ENCODE measurements at places on chromosomes 13 and 19.

GRCh38 chr13:27551562-27551961, 68.8 kb downstream of the LNX2 start:
- H3K36me3 ChIP-seq = peaks cover 32% of the 10 kb centered on the region
- no peak overlapping the region for H3K27ac ChIP-seq
- no peak overlapping the region for H3K4me3 ChIP-seq
- no peak for DNase-seq

DNA sequence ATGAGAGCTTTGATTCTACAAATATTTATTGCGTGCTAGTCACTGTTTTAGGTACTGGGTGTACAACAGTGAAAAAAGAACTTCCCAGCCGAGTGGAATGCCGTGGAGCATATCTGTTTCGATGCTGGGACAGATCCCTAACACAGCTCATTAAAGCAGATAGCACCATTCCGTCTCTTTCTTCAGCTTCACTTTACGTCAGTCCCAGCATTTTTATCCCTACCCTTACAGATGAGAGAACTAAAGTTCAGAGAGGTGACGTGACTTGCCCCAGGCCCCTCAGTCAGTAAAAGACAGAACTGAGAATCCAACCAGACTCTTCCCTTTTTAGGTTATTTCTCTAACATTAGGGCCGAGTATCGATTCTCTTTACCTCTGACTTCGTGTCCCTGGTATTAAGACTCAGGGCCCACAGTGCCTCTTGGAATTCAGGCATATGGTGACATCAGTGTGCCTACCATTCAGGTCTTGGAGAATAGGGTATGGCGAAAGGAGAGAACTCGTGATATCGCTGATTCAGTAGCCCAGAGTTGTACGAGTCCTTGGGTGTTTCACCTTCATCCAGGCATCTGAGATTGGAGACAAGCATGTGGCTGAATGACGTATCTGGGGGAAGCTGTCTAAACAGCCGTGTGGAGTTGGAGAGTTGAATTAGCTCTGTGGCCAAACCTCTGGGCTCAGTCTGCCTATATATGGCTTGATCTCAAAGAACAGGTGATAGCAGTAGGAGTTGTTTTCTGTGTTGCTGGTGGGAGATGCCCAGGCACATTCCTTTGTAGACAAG, 27.1 kb downstream of the ACTN4 start:
- H3K27me3 ChIP-seq = no peaks in the 10 kb centered on the region
- DNase-seq = no peak
- H3K4me3 ChIP-seq = no peak overlapping the region

GRCh38 chr13:45690636-45691035, 11.5 kb upstream of the CBY2 start:
- no peaks in the 10 kb centered on the region for H3K27me3 ChIP-seq
- no peak overlapping the region for H3K27ac ChIP-seq
- no peaks in the 10 kb centered on the region for H3K36me3 ChIP-seq
- no peak for DNase-seq

DNA sequence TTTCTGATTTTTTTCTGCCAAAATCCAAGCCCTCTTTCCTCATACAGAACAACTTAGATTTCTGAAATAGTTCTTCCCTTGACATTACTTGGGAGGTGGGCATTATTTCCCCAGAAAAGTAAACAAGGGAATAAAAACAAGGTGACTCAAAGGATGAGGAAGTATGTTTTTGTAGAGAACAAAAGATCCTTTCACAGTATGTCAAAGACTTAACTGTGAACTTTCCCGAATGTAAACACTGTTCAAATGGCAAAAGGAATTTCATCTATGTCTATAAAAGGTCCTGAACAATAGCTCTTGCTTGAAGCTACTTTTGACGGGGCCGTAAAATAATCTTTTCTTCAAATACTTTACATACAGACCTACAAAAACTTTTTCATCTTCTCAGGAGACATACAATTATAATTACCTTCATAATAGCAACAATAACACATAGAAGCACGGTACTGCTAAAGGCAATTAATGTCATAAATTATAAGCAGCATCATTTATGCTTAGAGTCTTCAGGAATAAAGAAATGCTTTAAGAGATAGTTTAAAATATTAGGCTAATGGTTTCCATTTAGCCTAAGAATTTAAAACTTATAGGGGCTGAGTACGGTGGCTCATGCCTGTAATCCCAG, 191.1 kb downstream of the RGCC start:
- H3K36me3 ChIP-seq = no peaks in the 10 kb centered on the region
- no peak for DNase-seq
- no peaks in the 10 kb centered on the region for H3K4me1 ChIP-seq
- H3K4me3 ChIP-seq = no peak overlapping the region
- peaks cover 25% of the 10 kb centered on the region for H3K27me3 ChIP-seq
- no peak overlapping the region for H3K27ac ChIP-seq

GRCh38 chr13:50850445-50850844, 7.0 kb upstream of the DLEU7 start:
- no peak for DNase-seq
- no peaks in the 10 kb centered on the region for H3K27me3 ChIP-seq
- peaks cover 15% of the 10 kb centered on the region for H3K4me1 ChIP-seq
- no peak overlapping the region for H3K27ac ChIP-seq
- no peak overlapping the region for H3K4me3 ChIP-seq

DNA sequence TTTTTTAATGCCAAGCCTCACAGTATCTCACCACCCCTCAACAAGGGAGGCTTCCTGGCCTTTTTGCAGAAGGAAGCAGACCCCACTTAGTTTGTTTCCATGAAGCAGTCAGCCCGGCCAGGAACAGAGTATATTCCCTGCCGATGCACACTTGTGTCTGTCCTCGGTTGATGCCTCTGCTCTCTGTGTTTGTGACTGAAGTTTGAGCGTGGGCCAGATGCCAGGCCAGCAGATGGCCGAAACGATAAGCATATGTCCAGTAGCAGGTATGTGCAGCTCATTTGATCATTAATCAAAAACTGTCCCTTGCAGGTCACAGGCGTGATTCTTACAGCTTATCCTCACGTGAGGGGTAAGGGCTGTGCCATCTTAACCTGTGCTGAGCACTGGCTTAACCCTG, 144.0 kb downstream of the IRS2 start:
- no peaks in the 10 kb centered on the region for H3K27me3 ChIP-seq
- DNase-seq = no peak
- H3K36me3 ChIP-seq = no peaks in the 10 kb centered on the region
- H3K27ac ChIP-seq = no peak overlapping the region
- no peaks in the 10 kb centered on the region for H3K4me1 ChIP-seq
- H3K4me3 ChIP-seq = no peak overlapping the region

- no peaks in the 10 kb centered on the region for H3K27me3 ChIP-seq
- no peaks in the 10 kb centered on the region for H3K36me3 ChIP-seq
- no peak overlapping the region for H3K27ac ChIP-seq
- no peak overlapping the region for H3K4me3 ChIP-seq
- peaks cover 7% of the 10 kb centered on the region for H3K4me1 ChIP-seq
Measured at GRCh38 chr13:27137759-27138158, 33.9 kb downstream of the USP12 start.

DNA sequence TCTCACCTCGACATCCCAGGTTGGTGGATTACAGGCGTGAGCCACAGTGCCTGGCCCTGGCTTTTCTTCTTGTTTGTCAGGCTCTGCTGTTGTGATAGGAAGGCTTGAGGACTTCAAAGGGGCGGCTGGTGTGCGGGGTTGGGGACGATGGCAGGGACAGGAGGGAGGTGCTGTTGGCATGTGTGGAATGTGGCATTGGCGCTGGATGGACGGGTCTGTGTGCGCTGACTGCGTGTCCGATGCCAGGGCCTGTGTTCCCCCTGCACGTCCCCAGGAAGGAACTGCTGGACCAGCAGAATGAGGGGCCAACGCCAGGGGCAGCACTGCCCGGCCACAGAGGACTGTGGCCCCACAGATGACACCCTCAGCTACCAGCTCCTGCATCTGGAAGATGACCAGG, 12.7 kb upstream of the PTBP1 start:
- H3K27me3 ChIP-seq = no peaks in the 10 kb centered on the region
- no peak for DNase-seq
- H3K4me3 ChIP-seq = no peak overlapping the region
- H3K4me1 ChIP-seq = no peaks in the 10 kb centered on the region

DNA sequence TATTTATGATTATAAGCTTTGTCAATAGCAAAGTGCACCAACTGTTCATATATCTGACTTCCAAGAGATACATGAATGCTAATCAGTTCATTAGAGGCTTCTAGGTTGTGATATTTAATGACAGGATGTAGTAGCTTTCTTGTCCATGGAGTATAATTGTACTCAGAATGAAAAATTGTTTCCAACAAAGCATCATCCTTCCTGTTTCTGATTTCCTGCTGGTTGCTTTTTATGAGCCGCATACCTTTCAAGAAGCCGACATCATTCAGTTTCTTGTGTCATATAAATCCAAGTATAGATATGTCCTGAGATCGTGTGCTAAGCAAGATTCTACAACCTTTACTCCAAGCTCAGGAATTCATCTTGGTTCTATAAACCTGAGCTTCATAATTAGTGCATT, 326.6 kb downstream of the DIAPH3 start:
- H3K36me3 ChIP-seq = no peaks in the 10 kb centered on the region
- H3K4me1 ChIP-seq = no peaks in the 10 kb centered on the region
- no peak for DNase-seq

GRCh38 chr19:40588926-40589569, 12.1 kb upstream of the LTBP4 start:
- peaks cover 41% of the 10 kb centered on the region for H3K36me3 ChIP-seq
- H3K4me1 ChIP-seq = no peaks in the 10 kb centered on the region
- no peak overlapping the region for H3K4me3 ChIP-seq
- no peak overlapping the region for H3K27ac ChIP-seq
- H3K27me3 ChIP-seq = no peaks in the 10 kb centered on the region

DNA sequence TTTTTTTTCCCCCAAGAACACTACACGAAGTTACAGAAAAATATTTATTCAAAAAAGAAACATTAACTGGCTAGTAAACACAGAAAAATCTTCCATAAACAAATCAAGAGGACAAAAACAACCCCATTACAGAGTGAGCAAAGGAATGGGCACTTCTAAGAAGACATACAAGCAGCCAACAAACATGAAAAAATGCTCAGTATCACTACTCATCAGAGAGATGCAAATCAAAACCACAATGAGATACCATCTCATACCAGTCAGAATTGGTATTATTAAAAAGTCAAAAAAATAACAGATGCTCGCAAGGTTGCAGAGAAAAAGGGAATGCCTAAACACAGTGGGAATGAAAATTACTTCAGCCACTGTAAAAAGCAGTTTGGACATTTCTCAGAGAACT, 131.7 kb downstream of the UGGT2 start:
- no peak for DNase-seq
- H3K4me1 ChIP-seq = no peaks in the 10 kb centered on the region
- no peaks in the 10 kb centered on the region for H3K36me3 ChIP-seq
- no peaks in the 10 kb centered on the region for H3K27me3 ChIP-seq

GRCh38 chr19:5804516-5805461, at the start of gene NRTN:
Gene NRTN (plus strand): TSS chr19:5805067. CDS start chr19:5824166, 19,099 bp downstream.
- peak within 1 kb of the TSS; percentile 7 for H3K4me3 ChIP-seq
- H3K36me3 ChIP-seq = no peaks in the 10 kb centered on the region
- peaks cover 27% of the 10 kb centered on the region for H3K4me1 ChIP-seq
- H3K27ac ChIP-seq = peak within 1 kb of the TSS; percentile 53
- DNase-seq = peak; percentile 73
- H3K27me3 ChIP-seq = peaks cover 2% of the 10 kb centered on the region

- no peaks in the 10 kb centered on the region for H3K27me3 ChIP-seq
- no peak for DNase-seq
- no peak overlapping the region for H3K27ac ChIP-seq
- no peaks in the 10 kb centered on the region for H3K36me3 ChIP-seq
- peaks cover 8% of the 10 kb centered on the region for H3K4me1 ChIP-seq
- H3K4me3 ChIP-seq = no peak overlapping the region
Measured at GRCh38 chr19:50925734-50926133, 14.5 kb upstream of the KLK4 start.

DNA sequence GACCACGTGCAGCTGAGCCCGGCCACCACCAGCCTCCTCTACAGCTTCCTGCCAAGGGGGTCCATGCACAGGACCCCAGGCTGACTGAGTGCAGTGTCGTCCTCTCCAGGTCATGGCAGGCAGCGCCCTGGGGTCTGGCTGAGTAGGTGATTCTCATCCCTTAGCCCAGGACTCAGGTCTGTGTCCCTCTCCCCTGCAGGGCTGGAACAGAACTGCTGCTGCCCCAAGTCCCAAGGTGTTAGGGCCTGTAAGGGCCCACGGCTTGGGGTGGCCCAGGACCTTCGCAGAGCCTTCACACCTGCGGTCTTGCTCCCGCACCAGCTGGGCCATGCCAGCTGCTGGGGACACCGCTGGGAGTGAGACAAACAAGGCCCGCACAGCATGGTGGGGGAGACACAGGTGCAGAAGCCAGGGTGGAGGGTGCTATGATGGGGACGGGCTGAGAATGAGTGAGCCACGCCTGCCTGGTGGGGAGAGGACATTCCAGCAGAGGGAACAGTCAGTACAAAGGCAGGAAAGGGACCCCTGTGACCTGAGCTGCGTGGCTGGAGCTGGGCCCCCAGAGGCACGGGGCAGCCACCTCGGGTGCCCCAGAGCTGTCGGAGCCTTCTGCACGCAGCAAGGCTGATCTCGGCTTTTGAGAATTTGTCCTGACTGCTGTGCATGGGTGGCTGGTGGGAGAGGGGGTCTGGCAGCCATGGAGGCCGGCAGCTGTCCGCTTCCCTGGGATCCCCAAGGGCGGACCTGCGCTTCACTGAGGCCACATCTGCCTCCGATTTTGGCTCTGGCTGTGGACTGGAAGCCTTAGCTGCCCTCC, 11.9 kb downstream of the PLEKHF1 start:
- no peak overlapping the region for H3K4me3 ChIP-seq
- peaks cover 74% of the 10 kb centered on the region for H3K4me1 ChIP-seq
- H3K27ac ChIP-seq = no peak overlapping the region

- H3K4me3 ChIP-seq = peak overlapping the region; percentile 97
Measured at GRCh38 chr19:10566658-10567410, 1.0 kb upstream of the KRI1 start.

DNA sequence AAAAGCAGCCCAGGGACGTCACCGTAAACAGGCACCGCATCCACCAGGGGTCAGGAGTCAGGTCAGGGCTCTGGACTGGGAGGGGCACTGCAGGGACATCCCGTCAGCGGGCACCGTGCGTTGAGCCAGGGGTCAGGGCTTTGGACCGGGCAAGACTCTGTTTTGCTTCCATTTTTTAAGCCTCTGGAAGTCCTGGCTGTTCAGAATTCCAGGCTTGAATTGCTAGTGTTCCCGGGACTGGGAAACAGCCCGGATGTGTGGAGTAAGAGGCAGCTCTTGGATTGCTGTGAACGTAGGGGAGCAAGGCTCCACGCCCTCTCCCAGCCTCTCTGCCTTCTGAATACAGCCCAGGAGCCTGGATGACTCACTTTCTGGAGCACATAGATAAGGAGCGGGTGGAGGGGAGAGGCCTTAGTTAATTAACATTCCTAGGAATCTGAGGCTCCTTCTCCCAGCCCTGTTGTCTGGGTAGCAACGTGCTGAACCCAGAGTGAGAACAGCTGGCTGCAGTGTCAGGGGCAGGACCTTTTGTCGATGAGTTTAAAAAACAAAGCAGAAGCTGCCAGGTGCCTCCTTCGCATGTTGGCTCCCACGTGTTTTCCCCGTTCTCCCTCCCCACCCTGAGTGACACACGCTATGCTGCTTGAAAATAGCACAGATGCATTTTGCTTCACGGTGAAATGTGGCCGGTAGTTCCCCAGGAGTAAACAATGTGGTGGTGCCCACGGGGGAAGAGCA, 21.9 kb downstream of the ATP11A start:
- peaks cover 11% of the 10 kb centered on the region for H3K4me1 ChIP-seq
- H3K27ac ChIP-seq = no peak overlapping the region
- H3K36me3 ChIP-seq = no peaks in the 10 kb centered on the region

All from B cell (primary cell).